ENCODE measurements at places on chromosomes 6 and 20.

GRCh38 chr6:133460101-133460500 is 218.9 kb downstream of the EYA4 start:
- DNase-seq, result no peak

DNA sequence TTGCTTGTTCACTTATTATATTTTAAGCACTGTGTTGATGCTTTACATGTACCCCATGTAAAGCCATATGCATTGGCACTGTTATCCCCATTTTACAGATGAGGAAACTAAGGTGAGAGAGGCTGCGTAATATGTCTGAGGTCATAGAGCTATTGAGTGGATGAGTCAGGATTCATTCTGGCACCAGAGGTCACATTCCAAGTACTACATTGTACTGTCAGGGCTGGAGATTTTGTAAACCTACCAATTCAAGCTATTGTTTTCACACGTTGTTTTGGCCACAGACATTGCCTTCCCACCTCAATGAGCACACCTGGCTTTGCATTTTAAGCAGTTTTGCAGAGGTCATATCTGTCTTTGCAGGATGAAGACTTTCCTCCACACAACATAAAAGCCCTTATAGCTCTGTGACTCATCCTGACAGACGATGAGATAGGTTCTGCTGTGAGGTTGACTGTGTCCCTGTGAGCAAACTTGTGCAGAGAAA is 33.2 kb downstream of the ANKS1A start:
- peak; percentile 77 for DNase-seq

- DNase-seq, result no peak
These were observed 44.1 kb downstream of the ADGB start for GRCh38 chr6:146642921-146643320.

DNA sequence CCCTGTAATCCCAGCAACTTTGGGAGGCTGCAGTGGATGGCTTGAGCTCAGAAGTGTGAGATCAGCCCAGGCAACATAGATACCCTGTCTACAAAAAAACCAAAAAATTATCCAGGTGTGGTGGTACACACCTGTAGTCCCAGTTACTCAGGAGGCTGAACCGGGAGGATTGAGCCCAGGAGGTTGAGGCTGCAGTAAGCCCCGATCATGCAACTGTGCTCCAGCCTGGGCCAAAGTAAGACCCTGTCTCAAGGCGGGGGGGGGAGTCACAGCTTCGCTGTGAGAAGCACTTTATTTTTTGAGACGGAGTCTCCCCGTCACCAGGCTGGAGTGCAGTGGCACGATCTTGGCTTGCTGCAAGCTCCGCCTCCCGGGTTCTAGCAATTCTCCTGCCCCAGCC is 54.2 kb downstream of the EZR start:
- DNase-seq, result no peak

- peak; percentile 87 for DNase-seq
These were observed 44.7 kb downstream of the NCOA3 start for GRCh38 chr20:47546184-47547033.

DNA sequence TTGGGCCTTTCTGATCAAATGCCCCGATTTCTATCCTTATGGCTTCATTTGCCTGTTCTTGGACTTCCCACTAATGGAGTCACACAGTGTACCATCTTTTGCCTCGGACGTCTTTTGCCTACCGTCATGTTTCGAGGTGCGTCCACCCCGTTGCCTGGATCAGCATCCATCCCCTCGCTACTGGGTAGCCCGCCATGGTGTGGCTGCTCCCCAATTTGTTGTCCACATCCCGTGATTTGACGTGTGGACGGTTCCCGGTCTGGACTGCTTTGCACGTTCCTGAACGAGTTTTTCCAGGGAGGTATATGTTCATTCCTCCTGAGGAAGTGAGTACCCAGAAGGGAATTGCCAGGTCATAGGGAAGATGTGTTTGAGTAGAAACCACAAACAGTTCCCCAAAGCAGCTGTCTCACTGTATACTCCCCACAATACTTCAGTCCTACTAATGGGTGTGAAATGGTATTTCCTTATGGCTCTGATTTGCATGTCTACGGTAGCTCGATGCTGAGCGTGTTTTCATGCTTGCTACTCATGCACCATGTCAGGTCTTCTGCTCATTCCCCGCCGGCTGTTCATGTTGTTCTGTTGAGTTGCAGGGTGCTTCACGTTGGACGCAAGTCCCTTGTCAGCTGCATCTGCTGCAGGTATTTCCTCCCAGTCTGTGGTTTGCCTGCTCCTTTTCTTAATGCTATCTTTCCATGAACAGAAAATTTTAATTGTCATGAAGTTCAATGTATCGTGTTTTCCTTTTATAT is 86.8 kb upstream of the AFDN start:
- DNase-seq, result no peak

- DNase-seq, result no peak
These were observed 838 bp downstream of the STMN3 start for GRCh38 chr20:63652192-63652980.

DNA sequence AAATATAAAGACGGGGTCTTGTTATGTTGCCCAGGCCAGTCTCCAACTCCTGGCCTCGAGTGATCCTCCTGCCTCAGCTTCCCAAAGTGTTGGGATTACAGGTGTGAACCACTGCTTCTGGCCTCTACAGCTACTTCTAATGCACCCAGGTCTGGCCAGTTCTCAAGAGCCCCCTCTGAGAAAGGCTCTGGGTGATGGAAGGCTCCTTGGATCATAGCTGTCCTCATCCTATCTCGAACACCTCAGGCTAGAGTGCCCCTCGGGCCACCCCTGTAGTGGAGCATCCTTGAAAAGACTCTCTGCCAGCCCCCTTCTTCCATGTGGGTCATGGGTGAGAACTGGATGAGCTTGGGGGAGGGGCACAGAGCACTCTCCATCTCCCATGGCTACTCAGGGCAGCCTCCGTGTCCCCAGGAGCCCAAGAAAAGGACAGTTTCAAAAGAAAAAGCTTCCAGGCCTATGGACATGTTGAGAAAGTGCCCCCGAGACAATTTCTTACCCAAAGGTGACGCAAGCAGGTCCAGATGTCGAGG is 714 bp upstream of the MYLK2 start:
- no peak for DNase-seq

- DNase-seq, result no peak
These were observed 512.7 kb upstream of the JAG1 start for GRCh38 chr20:11186301-11187008.

DNA sequence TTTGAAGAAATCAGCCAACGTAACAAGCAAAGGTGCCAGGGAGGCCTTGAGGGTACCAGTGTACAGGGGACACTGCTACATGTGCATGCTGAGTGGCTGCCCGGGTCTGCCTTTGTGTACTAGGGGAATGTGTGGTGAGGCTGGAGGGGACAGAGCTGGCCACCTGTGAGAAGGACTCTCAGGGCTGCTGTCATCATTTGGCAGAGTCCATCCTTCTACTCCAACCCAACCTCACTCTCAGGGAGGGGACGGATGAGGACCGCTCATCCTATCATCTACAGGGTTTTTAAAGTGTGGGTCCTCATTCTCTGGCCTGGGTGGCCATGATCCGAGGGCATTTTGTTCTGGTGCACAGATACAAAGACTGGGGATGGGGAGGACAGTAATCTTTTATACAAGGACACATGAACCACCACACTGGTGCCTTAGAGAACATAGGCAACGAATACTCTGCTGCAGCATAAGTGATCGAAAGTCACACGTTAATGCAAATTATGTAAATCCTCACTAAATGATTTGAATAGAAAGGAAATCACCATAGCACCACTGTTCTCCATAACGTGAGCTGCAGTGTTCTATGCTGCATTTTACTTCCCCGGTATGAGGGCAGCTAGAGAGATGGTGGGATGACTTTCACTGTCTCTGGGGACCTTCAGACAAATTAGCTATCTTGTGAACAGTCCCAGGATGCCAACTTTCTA is 181.4 kb downstream of the GMPR start:
- DNase-seq, result no peak

- DNase-seq, result peak; percentile 57
These were observed 5.4 kb upstream of the ZBTB12 start for GRCh38 chr6:31907158-31907813.

DNA sequence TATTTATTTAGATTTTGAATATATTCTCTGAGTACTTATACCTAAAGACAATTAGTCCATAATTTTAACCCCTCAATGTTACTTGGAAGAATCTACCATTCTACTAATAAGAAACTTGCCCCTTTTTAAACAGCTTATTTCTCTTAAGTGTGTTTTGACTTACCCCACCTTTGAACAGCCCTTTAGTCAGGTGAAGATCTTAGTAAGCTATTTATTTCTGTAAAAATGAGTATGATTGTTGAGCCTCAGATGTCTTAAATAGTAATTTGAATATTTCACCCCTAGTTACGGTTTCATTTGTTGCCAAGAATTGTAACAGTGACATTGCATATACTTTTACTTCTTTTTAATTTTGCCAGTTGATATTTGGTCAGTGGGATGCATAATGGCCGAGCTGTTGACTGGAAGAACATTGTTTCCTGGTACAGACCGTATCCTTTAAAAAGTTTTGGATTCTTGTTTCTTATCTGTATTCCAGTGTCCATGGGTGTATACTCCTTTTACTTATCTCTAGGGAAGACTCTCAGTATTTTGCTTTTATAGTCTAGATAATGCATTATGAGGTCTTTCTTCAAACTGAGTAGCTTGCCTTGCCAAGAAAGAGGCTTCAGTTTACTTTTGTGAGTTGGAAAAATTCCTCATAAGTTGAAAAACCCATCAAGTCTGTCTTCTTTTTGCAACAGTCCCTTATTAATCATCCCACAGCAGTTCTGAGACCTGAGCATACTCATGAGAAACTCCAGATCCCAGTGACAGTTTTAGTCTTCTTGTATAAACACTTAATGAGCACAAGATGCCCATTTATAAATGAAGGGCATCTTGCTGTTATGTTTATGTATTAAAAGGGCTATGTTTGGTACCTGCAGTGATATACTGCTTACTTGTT is 48.8 kb downstream of the MAPK14 start:
- no peak for DNase-seq

- no peak for DNase-seq
These were observed 116.3 kb downstream of the OGFRL1 start for GRCh38 chr6:71404967-71405278.

DNA sequence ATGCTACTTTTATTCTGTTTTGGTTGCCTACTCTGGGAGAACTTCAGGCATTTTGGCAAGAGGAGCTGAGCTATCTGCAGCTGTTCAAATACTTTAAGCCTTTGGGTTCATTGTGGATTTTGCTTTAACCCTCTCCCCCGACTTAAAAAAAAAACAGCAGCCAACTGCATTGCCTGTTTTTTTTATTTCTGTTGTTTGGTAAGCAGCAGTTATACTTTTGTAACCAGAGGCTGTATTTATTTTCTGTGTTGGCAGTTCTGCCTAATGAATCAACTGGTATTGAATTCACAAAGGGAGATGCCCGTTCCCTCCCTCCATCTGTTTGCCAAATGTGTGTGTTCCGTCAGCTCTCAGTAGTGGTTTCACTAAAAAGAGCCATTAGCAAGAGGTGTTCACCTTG is 484.0 kb downstream of the UTRN start:
- no peak for DNase-seq

- DNase-seq, result no peak
These were observed 135.3 kb downstream of the LINC00237 start for GRCh38 chr20:20970841-20971240.

GRCh38 chr6:80642452-80642851 is 536.0 kb downstream of the BCKDHB start:
- DNase-seq, result peak; percentile 64

DNA sequence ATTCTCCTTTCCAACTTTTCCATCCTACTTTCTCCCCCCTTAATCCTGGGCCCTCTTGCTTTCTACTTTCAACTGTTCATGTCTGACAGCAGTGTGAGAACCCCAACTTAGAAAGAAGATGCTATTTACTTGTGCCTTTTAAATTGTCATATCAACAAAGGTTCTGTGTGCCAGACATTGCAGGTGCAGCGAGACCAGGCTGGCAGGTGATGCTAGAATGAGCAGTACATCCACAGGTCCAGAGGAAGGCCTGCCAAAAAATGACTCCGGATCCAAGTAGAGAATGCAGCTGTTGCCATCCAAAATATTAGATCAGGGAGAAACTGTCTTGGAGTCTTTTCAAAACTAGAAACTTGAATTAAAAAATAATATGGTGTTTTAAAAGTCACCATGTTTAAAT is 510.5 kb downstream of the LMBRD1 start:
- no peak for DNase-seq

DNA sequence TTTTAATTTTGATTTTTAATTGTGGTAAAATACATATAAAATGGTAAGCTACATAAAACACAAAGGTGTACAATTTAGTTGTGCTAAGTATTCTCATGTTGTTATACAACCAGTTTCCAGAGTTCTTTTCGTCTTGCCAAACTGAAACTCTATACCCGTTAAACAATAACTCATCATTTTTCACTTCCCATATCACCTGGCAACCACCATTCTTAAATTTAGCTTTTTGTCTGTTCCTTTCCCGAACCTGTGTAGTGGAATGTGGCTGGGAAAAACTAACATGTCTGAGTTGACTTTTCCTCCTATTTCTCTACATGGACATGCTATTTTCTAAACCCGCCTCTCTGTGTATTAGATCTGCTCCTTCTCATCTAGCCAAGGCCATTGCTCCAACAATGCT is 27.6 kb downstream of the RPRD1B start:
- DNase-seq, result no peak

DNA sequence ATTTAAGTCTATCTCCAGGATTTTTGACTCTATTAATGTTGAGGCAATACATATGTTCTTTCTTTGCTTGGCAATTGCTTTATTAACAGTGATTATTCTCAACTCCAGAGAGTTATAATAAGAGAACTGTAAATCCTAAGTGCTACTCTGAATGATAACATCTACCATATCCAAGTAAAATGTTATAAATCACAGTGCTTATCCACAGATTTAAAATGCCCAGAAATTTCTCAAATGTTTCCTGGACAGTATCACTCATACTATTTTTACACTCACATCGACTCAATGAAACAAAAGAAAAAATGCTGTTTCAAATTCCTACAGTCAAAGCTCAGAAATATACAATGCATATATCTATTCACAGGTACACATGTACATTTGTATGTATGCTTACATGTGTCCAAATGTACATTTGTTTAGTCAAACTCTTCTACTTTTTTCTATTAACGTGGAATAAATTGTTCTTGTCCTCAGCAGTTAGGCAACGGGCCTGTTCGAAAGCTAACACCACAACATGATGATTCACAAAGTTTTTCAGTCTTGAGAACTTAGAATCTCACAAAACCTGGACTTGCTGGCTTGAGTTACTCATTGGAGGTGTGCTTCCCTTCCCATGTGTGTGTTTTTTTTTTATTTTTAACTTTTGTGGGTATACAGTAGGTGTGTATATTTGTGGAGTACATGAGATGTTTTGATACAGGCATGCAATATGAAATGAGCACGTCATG is 193.0 kb downstream of the GJA10 start:
- DNase-seq, result peak; percentile 40

- DNase-seq, result no peak
These were observed 11.4 kb downstream of the SLC35F1 start for GRCh38 chr6:117918454-117918853.

GRCh38 chr6:15255481-15255880 is 9.6 kb downstream of the JARID2 start:
- DNase-seq, result no peak

All from HCEC 1CT (cell line).